ENCODE measurements at places on chromosomes 5 and 9.

DNA sequence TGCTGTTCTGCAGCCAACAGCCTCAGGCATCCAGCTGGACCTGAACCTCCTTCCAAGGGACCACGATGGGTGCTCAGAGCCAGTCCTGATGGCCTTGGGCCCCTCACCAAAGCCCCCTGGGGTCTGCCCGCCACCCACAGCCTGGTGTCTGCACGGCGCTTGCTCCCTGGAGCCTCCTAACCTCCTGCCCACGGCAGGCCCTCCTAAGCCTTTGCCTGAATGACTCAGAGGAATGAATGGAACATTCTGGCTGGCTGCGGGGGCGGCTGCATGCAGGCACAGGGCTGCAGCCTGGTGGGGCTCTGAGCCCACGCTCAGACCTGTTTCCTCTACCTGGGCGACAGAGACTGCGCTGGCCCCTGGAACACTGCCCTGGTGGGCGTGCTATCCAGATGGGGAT lies 6.9 kb downstream of the SOHLH1 start:
- no peak for DNase-seq

GRCh38 chr9:5510360-5510931 lies at the start of gene PDCD1LG2:
TSS of gene PDCD1LG2 (plus strand) at chr9:5510531. CDS start at chr9:5522547, 12,016 bp downstream.
- DNase-seq: peak; percentile 20

DNA sequence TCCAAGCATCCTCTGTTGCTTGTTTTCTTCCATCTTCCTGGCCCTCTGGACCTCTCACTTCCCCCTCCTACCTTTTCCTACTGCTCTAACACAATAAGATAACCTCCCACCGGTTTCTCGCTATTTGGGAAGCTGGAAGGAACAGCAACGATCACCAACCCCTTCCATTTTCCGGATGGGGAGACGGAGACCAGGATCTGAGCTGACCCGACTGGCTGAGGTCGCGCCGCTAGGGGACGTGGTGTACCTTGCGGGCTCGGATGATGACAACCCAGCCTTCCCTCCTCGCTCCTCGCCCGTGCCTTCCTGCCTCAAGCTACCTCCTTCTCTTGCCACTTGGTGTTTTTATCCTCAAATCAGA lies 1.9 kb downstream of the LPAR1 start:
- DNase-seq: peak; percentile 55

- DNase-seq: no peak
Observed at GRCh38 chr5:133056891-133057290, 5.1 kb downstream of the HSPA4 start.

- DNase-seq: no peak
Observed at GRCh38 chr9:99593610-99594009, 228.1 kb upstream of the NR4A3 start.

DNA sequence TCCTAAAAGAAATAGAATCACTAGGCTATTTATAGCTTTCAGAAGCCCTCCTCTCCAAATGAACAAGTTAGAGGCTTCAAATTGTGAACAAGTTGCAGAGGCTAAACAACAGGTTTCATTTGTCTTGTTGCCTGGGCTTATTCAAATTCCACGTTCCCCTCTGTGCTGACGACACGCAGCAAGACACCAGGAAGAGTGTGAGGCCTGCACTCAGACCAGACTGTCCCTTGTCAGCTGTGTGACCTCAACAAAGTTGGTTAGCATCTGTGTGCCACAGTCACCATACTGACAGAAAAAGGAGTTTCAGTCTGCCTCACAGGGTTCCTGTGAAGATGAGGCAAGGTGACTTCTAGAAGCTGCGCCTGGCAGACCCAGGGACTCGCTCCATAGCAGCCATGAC lies 22.1 kb upstream of the GABBR2 start:
- DNase-seq: no peak

Data from retina (tissue), 1 donor.